SW 1271 (cell line): ENCODE measurements at places on chromosomes 2 and 18.

DNA sequence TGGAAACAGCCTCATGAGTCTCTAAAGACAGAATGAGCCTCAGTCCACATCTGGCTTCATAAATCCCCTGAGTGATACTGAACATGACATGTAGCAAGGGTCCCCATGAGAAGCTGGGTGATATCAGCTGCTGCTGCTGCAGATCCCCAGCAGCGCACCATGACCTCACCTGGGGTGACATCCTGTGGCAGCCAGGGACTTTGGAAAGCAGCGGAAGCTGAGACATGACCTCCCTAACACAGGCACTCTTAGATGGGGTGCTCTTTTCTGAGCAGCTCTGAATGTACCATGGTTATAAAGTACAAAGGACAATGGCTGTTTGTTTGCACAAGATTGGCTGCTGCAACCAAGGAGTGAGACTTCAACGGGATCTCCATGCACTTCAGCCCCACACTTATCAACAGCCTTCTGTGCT, 74.7 kb upstream of the TMEM200C start:
- no peak for DNase-seq

- no peak for DNase-seq
These were observed 407.5 kb upstream of the RGPD4 start for GRCh38 chr2:107419191-107419590.

- DNase-seq, result no peak
These were observed 55.0 kb downstream of the COL6A3 start for GRCh38 chr2:237358721-237359517.

DNA sequence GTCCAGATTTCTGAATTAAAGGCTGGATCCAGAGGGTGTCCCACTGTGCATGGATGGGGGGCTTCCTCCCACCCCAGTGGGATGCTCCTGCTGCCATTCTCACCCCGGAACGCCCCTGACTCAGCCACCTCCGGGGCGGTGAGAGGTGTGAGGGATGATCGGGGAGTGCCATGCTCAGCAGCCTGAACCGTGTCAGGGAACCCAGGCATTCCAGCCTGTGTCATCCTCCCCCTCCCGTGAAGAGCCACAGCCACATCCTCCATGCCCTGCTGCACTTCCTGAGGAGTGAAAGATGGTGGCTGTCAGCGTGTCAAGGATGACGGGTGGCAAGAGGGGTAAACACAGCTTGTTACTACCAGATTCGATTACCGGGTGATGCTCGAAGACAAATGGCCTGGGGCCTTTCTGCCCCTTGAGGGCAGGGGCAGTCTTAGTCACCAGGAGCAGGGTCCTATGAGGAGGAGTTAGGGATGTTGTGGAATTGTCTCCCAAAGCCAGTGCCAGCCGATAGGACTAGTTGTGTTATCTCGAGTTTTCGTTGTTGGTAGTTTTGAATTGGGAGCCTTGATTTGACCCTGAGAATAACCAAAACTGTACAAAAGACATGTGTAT, 80.8 kb downstream of the TCF7L1 start:
- DNase-seq, result no peak

DNA sequence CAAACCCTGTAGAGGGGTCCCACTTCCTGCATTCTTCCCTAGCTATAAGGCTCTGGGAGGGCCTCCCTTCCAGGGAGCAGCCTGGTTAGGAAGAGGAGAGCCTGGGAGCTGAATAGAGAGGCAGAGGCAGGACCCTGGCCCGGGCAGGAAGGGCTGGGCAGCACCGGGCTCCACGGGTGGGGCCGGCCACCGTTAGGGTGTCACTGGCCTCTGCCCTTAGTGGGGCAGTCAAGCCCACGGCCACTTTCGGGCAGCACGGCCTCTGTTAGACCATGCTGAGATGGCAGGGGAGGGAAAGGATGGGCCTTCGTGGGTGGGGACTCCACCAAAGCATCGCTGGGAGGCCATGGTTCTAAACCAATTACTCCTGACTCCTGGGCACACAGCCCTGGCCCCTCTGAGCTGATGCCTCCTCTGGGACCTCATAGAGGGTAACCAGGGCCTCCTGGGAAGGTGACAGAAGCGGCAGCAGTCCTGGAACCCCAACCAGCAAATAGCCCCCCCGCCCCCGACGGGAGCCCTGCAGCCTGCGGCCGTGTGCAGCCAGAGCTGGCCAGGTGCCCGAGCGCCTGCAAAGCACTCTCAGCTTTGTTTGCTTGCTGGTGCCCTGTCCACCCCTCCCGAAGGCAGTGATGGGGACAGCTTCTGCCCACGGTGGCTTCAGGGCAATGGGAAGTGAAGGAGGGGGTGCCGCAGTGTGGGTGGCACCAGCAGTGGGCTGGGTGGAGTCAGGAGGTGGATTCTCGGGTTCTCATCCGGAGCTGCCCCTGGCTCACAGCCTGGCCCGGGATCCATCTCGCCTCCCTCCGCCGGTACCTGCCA, 16.3 kb upstream of the HPCAL1 start:
- DNase-seq, result no peak
